ENCODE measurements at places on chromosomes 2 and 18. TPM values are rescaled to one million over a fixed set of nuclear protein-coding genes. Genes with fewer than 3 reads are reported as not detected.

GRCh38 chr2:173077506-173078177 is 2.0 kb downstream of the MAP3K20 start:
- DNase-seq, result no peak

- no peak for DNase-seq
These were observed 5.3 kb upstream of the MBP start for GRCh38 chr18:77137851-77138250.

- DNase-seq, result no peak
These were observed 24.2 kb downstream of the VRK2 start for GRCh38 chr2:58070765-58071164.

- no peak for DNase-seq
These were observed 218.1 kb downstream of the TWIST2 start for GRCh38 chr2:239065962-239066361.

DNA sequence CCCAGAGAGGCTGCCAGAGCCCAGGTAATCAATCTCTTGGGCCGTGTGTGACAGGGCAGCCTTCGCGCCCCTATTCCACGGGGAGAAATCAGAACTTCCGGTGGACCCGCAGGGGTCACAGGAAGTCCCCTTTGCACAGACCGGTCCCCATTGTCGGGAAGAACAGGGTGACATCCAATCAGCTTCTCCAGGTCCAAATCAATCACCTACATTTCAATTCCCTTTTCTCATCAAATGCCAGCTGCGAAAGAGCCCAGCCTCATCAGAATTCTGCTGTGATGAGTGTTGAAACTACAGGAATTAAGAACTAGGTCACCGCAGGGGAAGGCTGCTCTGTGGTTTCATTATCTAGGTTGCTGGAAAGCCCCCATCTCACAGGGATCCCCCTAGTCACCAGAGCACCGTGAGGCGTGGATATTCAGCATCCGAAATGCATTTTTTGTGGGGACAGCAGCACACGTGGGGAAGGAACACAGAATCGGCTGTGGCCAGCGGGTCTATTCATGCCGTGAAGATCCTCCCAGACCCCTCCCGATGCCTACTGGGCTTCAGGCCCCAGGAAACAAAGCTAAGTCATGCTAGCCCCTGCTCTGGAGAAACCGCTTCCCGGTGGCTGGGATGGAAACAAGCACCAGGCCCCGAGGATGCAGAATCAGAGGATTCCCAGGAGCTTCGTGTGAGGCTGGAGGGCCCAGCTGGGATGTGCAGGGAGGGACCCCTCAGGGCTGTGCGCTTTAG is 193.7 kb upstream of the ID2 start:
- DNase-seq, result no peak

Gene SH3BP4
- 18.4 TPM for total RNA-seq

DNA sequence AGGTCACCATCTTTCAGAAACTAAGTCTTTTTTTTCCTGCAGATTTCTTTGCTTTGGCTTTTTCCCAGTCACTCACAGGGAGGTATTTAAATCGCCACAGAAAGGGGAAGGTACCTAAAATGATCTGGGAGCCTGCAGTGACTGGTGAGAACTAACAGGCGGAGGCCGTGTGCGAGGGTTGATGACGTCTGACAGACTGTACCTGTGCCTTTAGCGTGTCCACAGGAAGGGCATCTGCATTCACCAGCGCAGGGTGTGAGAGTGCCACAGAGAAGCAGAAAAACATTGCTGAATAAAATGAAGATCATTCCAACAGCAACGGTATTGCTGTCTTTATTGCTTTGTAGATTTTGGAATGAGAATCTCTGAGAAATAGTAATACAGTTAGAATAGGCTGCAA is 5.7 kb downstream of the CTDP1 start:
- DNase-seq, result no peak

Gene KCNJ3
- 0.69 TPM for total RNA-seq

GRCh38 chr2:179377296-179377695 is 112.7 kb upstream of the SESTD1 start:
- no peak for DNase-seq

DNA sequence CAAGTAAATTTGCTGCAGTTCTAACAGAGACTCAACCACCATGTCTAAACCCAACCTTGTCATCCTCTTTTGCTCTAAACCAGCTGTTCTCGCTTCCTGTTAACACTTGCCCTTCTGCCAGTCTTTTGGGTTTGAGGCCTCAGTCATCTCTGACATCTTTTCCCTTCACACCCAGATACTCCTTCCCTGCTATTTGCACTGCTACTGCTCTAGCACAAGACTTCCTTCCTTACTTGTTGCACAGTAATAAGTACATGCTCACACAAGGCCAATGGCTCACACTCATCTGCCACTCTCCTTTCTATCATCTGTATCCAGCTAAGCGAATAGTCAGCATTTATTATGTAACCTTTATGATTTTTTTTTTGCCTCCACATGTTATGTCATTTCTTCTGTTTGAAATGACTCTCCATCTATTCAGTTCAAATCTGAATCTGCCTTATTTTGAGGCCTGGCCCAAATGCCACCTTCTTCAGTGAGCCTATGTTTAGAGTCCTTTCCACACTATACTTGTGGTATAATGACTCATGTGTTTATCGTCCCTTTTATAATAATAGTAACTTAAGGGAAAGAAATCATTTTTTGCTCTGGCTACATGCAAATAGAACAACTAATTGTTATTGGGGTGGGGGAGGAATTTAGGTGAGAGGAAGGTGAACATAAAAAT is 22.5 kb upstream of the CDKL4 start:
- DNase-seq, result no peak

Gene NCKAP5
- total RNA-seq, result 6.6 TPM

DNA sequence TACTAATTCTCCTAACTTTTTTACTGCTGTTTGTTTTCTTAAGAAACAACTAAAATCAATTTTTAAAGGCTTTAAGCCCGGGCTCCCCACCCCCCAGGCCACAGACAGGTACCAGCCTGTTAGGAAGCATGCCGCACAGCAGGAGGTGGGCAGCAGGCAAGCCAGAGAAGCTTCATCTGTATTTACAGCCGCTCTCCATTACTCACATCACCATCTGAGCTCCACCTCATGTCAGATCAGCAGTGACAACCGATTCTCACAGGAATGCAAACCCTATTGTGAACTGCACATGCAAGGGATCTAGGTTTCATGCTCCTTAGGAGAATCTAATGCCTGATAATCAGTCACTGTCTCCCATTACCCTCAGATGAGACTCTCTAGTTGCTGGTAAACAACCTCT is 517.0 kb downstream of the NRXN1 start:
- no peak for DNase-seq

DNA sequence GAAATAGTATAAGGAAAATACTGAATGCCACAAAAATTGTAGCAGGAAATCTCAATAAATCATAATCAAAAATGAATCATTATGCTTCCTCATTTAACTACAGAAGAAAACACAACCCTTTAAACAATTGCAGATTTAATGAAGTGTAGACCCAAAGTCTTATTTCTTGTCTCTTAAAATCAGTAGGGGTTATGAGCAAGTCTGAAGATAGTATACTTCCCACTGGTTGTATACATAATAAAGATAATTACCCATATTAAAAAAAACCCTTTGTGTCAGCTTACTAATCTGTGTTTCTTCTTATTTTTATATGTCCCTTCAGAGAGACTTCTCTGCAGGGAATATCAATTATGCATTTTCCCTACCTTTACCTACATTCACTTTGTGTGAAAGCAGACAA is 504.7 kb downstream of the ERBB4 start:
- no peak for DNase-seq

GRCh38 chr2:95314964-95315611 is 17.9 kb downstream of the KCNIP3 start:
- no peak for DNase-seq

- DNase-seq, result no peak
These were observed 215.5 kb upstream of the HAAO start for GRCh38 chr2:43007901-43008300.

Gene TRMT61B
- 20.5 TPM for total RNA-seq

Gene ANKRD30B
- not detected for total RNA-seq

- no peak for DNase-seq
These were observed at the start of gene MXD1 for GRCh38 chr2:69914950-69915945. Gene MXD1, plus strand, starts transcription at chr2:69915109. Its CDS starts 222 bp downstream, at chr2:69915331.

DNA sequence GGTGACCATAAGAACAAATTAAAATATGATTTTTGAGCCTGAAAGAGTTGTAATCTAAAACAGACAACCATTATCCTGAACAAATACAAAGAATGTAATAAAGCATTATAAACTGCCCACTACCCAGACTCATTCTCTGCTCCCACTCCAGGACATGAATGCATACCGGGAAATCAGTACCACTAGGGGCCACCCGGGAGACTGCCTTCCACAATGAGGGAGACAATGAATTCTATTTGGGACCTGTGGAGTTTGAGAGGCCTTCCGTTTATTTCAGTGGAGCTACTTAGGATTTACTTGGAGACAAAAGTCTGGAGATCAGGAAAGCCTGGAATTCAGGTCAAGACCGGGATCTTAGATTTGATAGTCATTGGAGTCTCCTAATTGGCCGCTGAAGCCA is 50.0 kb downstream of the NAB1 start:
- no peak for DNase-seq

- DNase-seq, result no peak
These were observed 10.8 kb upstream of the CRYBA2 start for GRCh38 chr2:219003979-219004378.

GRCh38 chr2:71721362-71721665 is 268.0 kb downstream of the DYSF start:
- DNase-seq, result no peak

- no peak for DNase-seq
These were observed 102.9 kb downstream of the ALPK2 start for GRCh38 chr18:58525928-58526424.

DNA sequence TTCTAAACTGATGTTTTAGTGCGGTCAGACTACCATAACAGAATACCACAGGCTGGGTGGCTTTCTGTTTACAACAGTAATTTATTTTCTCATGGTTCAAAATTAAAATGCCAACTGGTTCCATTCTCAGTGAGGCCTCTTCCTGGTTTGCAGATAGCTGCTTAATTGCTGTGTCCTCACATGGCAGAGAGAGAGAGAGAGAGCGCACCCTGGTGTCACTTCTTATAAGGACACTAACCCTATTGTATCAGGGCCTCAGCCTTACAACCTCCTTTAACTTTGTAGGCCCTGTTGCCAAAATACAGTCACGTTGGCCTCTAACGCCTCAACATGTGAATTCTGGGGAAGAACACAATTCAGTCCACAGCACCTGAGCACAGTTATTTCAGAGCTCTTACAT is 37.5 kb upstream of the ZNF385B start:
- no peak for DNase-seq

- DNase-seq, result no peak
These were observed 148.9 kb upstream of the GULP1 start for GRCh38 chr2:188142636-188143295.

DNA sequence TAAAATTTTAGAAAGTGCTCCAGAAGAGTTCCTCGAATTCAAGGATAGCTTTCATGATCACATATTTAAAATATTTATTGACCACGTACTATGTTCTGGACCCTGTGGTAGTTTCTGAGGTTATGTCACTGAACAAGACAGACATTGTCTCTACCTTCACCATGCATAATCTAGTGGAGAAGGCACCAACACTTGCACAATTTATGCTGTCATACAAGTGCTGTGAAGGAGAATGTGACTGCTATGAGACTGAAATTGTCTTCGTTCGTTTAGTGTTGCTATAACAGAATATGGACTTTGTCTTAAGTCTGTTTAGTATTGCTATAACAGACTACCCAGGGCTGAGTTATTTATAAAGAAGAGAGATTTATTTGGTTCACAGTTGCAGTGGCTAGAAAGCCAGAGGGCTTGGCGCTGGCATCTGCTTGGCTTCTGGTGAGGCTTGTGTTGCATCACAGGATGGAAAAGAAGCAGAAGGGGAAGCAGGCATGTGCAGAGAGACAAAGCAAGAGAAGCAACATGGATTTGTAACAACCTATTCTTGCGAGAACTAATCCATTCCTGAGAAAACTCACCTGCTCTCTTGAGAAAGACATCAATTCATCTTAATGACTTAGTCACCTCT is 50.0 kb upstream of the RFX8 start:
- DNase-seq, result no peak
